ENCODE measurements at places on chromosomes 4 and X.

- DNase-seq: no peak
These were observed at the start of gene PHKA2 for GRCh38 chrX:18983666-18984380. Gene PHKA2 (minus strand): TSS chrX:18984114. CDS start chrX:18983932, 182 bp downstream.

- no peak for DNase-seq
These were observed 83.8 kb downstream of the FAM53A start for GRCh38 chr4:1600211-1600780.

DNA sequence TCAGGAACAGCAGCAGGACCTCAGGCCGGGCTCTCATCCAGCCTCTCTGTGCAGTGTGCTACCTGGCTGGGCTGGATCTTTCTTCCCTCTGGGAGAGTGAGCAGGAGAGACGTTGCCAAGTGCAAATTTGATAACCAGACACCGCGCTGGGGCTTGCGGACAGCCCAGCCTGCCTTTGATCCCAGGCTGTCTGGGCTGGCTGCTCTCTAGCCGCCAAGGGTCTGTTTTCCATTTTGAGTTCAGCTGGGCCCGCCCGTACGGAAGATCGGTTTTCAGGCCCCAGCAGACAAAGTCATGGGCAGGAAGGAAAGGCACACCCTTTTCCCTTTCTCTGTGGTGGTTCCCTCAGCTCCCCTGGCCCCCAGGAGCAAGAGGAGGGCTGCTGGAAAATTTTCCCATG, 90.2 kb downstream of the CPZ start:
- DNase-seq: no peak

DNA sequence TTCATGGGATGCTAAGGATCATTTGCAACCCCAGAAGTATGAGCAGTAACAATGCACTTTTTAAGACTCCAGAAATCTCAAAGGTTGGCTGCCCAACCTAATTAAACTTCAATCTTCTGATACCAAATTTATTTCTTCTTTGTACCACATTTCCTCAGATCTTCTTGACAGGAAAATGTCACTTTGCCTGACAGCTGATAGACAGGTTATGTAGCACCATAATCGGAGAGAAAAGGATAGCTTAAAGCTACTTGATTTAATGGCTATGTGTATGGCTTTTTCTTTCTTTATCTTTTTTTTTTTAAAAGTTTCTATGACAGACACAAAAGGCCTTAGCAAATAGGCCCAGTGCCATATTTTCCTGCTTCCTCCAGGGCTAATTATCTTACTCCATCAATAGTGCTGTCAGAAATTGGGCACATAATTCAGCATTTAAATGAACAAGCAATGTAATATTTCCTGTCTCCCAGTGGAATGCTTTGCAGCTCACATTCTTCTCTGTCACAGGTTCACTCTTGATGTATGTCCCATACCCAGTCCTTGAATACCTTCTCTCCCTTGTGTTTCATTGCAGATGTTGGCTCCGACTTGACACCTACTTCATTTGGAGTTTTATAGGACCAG, 795.7 kb downstream of the ADGRL3 start:
- DNase-seq: no peak

Measured in GM19239 (cell line).